ENCODE measurements at places on chromosomes 2 and 18. TPM values are rescaled to one million over a fixed set of nuclear protein-coding genes. Genes with fewer than 3 reads are reported as not detected.

GRCh38 chr2:132701810-132702209, 31.8 kb upstream of the LYPD1 start:
- H3K4me1 ChIP-seq, result no peaks in the 10 kb centered on the region
- H3K4me3 ChIP-seq, result no peak overlapping the region
- no peaks in the 10 kb centered on the region for H3K27me3 ChIP-seq
- no peak overlapping the region for H3K27ac ChIP-seq

DNA sequence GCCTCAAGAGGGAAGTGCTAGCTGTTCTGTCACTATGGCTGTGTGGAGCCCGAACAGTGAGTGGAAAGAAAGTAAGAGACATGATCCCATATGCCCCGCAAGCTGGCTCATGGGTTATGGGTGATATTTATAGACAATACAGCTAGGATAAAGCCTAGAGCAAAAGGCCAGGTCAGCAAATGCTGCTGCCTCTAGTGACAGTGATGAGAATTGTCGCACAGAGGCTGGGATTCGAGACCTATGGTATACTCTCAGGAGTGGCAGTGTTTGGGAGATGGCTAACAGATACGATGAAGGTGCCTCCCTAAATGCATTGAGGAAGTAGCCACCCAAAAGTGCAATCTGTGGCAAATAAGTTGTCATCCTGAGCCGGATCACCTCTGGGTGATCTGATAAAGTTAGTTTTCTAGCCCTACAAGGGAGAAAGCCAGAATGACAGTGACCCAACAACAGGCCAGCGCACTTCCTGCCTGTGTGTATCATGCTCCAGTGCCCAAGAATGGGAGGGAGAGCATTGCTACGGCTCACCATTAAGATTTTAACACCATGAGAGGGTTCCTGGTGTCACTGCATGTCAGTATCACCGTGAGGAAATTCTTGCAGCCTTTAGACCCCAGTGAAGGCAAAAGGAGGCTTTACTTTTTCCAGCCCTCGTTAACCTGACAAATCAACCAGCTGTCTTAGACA, 92.2 kb upstream of the TGFA start:
- no peak overlapping the region for H3K27ac ChIP-seq
- no peak for DNase-seq
- H3K4me1 ChIP-seq, result no peaks in the 10 kb centered on the region
- peaks cover 4% of the 10 kb centered on the region for H3K27me3 ChIP-seq
- H3K36me3 ChIP-seq, result no peaks in the 10 kb centered on the region

CD8A gene
- 357 TPM for total RNA-seq

GRCh38 chr2:64784168-64785061, 130.7 kb upstream of the SERTAD2 start:
- DNase-seq, result no peak
- H3K36me3 ChIP-seq, result no peaks in the 10 kb centered on the region
- H3K4me3 ChIP-seq, result no peak overlapping the region
- no peak overlapping the region for H3K27ac ChIP-seq
- H3K27me3 ChIP-seq, result no peaks in the 10 kb centered on the region
- H3K4me1 ChIP-seq, result no peaks in the 10 kb centered on the region

GRCh38 chr18:76275727-76276313, 219.2 kb downstream of the ZNF516 start:
- no peak for DNase-seq
- H3K27me3 ChIP-seq, result peaks cover 10% of the 10 kb centered on the region
- no peak overlapping the region for H3K4me3 ChIP-seq
- H3K36me3 ChIP-seq, result no peaks in the 10 kb centered on the region
- no peak overlapping the region for H3K27ac ChIP-seq
- H3K4me1 ChIP-seq, result no peaks in the 10 kb centered on the region

DNA sequence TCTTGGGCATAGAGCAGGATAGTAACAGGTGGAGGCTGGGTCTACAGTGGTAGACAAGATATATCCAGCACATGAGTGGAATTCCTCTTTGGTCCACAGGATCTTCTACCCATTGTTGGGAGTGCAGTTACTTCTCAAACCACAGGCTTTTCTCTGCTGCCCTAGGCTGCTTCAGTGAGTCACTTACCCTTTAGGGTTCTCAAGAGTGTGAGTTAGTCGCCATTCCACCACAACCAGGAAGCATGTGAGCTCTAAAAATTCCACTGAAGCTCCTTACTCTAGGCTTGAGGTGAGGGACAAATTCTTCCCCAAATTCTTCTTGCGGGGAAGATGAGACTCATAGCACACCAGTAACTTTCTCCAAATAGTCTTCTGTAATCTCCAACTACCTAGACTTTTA, 189.4 kb downstream of the PLCL1 start:
- H3K36me3 ChIP-seq, result peaks cover 6% of the 10 kb centered on the region
- DNase-seq, result no peak
- H3K4me3 ChIP-seq, result no peak overlapping the region

Measured in activated naive CD8-positive, alpha-beta T cell treated with anti-CD3 and anti-CD28 coated beads for 36 hours (primary cell).